ENCODE measurements at places on chromosomes 4 and X. TPM values are rescaled to one million over a fixed set of nuclear protein-coding genes. Genes with fewer than 3 reads are reported as not detected.
A peak's percentile ranks its signal among the peaks of the same experiment; 100 is the strongest.

UGT8 gene
- total RNA-seq = 39.3 TPM

DOCK11 gene
- total RNA-seq = 8.3 TPM

ATP1B4 gene
- not detected for total RNA-seq

TCEAL2 gene
- 3.9 TPM for total RNA-seq

CT45A2 gene
- total RNA-seq = not detected

BRS3 gene
- total RNA-seq = not detected

NIPAL1 gene
- 14.5 TPM for total RNA-seq

MAGEA4 gene
- total RNA-seq = not detected

DNA sequence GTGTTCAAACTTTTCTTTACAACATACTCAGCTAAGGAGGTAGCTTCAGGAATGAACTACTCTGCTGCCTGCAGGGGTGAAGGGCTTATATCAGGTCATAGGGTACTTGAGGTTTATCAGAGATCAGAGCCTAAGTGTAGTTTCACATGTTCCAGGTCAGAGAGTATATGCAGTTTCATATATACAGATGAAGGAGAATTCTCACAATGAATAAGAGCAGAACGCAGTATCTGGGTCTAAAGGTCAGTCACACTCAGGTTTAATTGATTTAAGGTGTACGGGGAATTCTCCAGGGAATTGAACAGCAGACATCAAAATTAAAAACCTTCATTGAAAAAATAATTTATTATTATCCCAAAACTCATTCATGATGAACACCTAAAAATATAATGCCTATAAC is 700.6 kb downstream of the TECRL start:
- H3K36me3 ChIP-seq = no peaks in the 10 kb centered on the region
- H3K27me3 ChIP-seq = no peaks in the 10 kb centered on the region
- no peak for DNase-seq
- H3K4me1 ChIP-seq = no peaks in the 10 kb centered on the region
- no peak overlapping the region for H3K4me3 ChIP-seq
- no peak overlapping the region for H3K27ac ChIP-seq

DNA sequence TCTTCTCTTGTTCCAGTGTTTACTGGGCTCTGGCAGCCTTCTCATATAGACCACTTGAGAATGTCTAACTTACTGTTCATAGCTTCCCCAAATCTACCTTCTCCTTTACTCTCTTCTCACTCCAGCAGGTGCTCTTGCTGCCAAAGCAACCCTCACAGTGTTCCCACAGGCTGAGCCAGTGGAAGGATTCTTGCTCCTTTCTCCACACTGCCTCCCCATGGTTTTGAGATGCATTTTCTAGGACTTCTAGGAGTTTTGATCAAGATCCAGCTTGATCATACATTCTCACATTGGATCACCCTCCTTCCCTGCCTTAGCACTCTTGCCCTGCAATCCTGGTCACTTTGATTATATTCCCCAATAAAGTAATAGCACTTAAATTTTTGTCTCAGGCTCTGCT is 230.8 kb downstream of the TMEM47 start:
- H3K4me1 ChIP-seq = no peaks in the 10 kb centered on the region
- no peak overlapping the region for H3K4me3 ChIP-seq
- H3K27ac ChIP-seq = no peak overlapping the region
- DNase-seq = no peak

DNA sequence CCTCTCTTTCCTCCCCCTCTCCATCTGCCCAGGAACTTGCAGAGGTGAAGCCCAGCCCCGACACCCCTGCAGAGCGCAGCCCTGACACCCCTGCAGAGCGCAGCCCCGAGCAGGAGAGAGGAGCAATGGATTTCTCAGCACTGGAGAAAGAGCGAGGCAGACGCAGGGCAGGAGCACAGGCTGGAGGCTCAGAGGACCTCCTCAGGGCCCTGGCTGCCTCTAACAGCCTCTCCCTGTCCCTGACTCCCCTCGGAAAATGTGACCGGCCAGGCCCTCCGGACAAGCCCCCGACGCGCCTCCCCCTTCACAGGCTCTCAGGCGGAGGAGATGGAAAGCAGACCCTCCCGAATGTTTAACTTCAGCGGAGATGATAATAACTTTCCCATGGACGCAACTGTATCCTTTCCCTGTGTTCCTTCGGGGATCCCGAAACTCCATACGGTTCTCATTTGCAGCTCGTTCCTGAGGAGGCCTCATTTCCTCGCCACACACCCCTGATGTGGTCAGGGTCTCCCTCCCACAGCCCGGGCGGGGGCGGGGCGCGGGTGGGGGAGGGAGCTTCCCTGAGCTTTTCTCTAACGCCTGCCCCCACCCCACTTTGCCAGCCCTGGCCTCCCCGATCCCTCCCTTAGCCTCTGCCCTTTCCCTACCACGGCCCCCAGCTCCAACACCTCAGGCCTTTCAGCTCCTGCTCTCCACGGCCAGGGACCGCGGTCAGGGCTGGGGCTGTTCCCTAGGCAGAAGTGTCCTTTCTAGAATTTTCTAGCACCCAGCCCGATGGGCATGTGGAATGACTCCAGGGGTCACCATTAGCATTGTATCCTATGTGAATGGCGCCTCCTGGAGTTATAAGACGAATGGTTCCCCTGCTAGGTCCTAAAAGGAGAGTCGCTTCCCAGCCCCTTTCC is 201.1 kb upstream of the BCOR start:
- no peaks in the 10 kb centered on the region for H3K27me3 ChIP-seq
- peaks cover 37% of the 10 kb centered on the region for H3K4me1 ChIP-seq
- peak; percentile 57 for DNase-seq
- no peaks in the 10 kb centered on the region for H3K36me3 ChIP-seq

- peaks cover 4% of the 10 kb centered on the region for H3K4me1 ChIP-seq
- H3K4me3 ChIP-seq = no peak overlapping the region
- no peak overlapping the region for H3K27ac ChIP-seq
- H3K27me3 ChIP-seq = no peaks in the 10 kb centered on the region
- no peak for DNase-seq
Observed at GRCh38 chrX:115363897-115364296, 74.4 kb downstream of the LUZP4 start.

- H3K4me1 ChIP-seq = no peaks in the 10 kb centered on the region
- H3K27me3 ChIP-seq = no peaks in the 10 kb centered on the region
- no peak overlapping the region for H3K4me3 ChIP-seq
- DNase-seq = no peak
- H3K27ac ChIP-seq = no peak overlapping the region
Observed at GRCh38 chr4:4950561-4951290, 68.5 kb downstream of the CYTL1 start.

- H3K27ac ChIP-seq = peak overlapping the region; percentile 17
- no peaks in the 10 kb centered on the region for H3K36me3 ChIP-seq
- peaks cover 22% of the 10 kb centered on the region for H3K4me1 ChIP-seq
- peak; percentile 40 for DNase-seq
- H3K27me3 ChIP-seq = no peaks in the 10 kb centered on the region
Observed at GRCh38 chrX:13223868-13224567, 95.8 kb downstream of the ATXN3L start.

GRCh38 chr4:164876700-164877324 is at the start of gene APELA:
TSS of gene APELA (plus strand) at chr4:164877178. CDS start at chr4:164877332, 154 bp downstream.
- DNase-seq = peak; percentile 57
- H3K27ac ChIP-seq = peak within 1 kb of the TSS; percentile 3
- peak within 1 kb of the TSS; percentile 8 for H3K4me3 ChIP-seq
- H3K36me3 ChIP-seq = no peaks in the 10 kb centered on the region

DNA sequence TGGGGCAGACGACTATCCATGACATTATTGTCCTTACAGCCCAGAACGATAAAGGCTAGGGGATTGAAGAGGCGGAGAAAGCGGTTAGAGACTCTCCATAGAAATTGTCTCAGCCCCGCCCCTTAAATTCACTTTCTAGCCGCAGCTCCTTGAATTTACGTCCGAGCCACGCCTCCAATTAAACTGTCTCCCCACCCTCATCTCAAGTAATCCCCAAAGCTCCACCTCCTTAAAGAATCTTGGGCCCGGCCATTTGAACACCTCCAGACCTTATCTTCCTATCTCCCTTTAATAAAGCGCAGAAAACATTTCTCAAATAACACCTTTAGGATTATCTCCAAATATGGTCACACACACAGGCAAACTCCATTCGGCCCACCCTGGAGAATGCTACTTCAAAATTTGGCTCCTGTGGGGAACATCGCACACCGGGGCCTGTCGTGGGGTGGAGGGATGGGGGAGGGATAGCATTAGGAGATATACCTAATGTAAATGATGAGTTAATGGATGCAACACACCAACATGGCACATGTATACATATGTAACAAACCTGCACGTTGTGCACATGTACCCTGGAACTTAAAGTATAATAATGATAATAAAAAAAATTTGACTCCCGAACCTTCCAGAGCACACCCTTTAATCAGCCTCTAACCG is 7.2 kb upstream of the MAGIX start:
- H3K4me1 ChIP-seq = no peaks in the 10 kb centered on the region
- H3K27ac ChIP-seq = peak overlapping the region; percentile 99
- no peaks in the 10 kb centered on the region for H3K27me3 ChIP-seq
- H3K36me3 ChIP-seq = no peaks in the 10 kb centered on the region

Data from hepatocyte (in vitro differentiated cells).